ENCODE measurements at places on chromosomes 6 and 20.
A peak's percentile ranks its signal among the peaks of the same experiment; 100 is the strongest.

GRCh38 chr20:61621035-61621730, 369.1 kb downstream of the CDH4 start:
- DNase-seq: no peak

DNA sequence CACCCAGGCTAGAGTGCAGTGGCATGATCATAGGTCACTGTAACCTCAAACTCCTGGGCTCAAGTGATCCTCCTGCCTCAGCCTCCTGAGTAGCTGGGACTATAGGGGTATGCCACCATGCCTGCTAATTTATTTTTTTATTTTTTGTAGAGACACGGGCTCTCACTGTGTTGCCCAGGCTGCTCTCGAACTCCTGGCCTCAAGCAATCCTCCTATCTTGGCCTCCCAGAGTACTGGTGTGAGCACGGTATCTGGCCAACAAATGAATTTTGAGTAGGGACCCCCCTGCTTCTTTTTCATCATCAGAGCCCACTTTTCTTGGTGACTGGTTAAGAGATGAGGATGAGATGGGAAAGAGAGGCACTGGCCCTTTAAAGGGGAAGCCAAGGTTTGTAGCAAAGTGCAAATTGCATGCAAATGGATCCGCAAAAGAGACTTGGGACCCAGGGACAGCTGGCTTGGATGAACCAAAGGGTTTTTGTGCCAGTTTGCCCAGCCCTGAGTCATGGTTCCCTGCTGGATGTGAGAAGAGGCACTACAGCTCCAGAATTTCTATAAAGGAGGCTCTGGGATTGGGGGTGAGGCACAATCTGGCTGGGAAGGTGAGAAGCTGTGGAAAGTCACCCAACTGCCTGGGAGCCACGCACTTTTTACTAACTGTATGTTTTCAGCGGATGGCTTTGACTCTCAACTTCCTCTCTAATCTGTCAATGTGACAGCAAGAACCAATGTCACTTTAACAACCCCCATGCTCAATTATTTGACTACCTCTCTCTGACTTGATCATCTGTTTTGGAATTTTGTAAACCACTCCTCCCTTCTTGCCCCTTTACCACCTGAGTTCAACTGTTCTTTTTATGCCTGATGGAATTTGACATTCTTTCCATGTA, 58.7 kb upstream of the RNF24 start:
- no peak for DNase-seq

- no peak for DNase-seq
Observed at GRCh38 chr6:34243901-34244884, 4.6 kb downstream of the SMIM29 start.

- no peak for DNase-seq
Observed at GRCh38 chr6:140271759-140272377, 897.4 kb upstream of the CITED2 start.

- no peak for DNase-seq
Observed at GRCh38 chr6:50978380-50979170, 159.9 kb downstream of the TFAP2B start.

DNA sequence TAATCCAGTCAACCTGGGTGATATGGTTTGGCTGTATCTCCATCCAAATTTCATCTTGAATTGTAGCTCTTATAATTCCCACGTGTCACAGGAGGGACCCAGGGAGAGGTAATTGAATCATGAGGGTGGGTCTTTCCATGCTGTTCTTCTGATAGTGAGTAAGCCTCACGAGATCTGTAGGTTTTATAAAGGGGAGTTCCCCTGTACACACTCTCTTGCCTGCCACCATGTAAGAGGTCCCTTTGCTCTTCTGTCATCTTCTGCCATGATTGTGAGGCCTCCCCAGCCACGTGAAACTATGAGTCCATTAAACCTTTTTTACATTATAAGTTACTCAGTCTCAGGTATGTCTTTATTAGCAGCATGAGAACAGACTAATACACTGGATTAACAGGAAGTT, 19.5 kb downstream of the GSTA3 start:
- DNase-seq: no peak

DNA sequence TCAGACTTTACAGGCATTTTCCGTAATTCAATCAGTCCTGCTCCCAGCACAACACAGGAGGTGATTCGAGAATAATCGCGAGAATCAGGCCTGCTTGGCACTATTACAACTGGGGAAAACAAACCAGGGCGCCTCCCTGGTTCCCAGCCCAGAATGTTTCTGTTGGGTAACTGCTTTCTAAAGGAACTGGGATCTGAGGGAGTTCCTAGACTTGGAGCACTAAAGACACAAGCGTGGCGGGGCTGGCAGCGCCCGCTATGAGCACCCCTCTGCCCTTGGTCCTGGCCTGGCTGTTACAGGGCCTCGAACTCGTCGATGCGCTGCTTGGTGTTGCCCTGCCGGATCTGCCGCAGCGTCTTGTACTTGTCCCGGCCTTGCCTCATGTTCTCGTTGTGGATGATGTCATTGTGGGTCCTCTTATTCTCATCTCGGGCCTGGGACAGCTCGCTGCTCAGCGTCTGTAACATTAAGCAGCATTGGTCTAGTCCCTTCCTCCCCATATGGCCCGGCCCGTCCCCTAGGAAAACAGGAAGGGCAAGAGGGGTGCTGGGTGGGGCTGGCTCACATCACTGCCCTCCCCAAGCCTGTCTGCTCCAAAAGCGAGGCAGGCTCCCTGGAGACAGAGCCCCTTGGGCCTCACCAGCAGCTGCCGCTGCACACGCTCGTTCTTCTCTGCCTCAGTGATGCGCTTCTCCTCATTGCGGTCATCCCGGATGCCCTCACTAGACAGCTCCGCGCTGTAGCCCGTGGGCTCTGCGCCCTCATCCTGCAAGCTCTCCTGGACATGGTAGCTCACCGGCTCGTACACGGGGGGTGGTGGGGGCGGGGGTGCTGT, 52.3 kb downstream of the EZR start:
- no peak for DNase-seq

DNA sequence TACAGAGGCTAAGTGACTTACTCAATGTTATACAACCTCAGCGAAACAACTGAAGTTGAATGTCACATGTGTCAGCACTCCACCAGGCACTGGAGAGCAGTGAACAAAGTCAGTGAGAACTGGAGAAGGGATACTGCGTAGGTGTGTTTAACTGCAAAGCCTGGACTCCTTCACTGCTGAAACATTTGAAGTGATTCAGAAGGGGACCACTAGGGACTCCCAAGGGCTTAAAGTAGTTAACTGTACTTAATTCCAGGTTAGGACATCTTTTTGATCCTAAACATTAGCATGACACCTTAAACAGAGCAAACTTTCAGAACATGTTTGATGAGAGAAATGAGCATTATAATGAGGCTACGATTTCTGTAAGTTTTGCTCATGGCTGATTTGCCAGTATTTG, 45.0 kb upstream of the ZBTB24 start:
- DNase-seq: no peak

DNA sequence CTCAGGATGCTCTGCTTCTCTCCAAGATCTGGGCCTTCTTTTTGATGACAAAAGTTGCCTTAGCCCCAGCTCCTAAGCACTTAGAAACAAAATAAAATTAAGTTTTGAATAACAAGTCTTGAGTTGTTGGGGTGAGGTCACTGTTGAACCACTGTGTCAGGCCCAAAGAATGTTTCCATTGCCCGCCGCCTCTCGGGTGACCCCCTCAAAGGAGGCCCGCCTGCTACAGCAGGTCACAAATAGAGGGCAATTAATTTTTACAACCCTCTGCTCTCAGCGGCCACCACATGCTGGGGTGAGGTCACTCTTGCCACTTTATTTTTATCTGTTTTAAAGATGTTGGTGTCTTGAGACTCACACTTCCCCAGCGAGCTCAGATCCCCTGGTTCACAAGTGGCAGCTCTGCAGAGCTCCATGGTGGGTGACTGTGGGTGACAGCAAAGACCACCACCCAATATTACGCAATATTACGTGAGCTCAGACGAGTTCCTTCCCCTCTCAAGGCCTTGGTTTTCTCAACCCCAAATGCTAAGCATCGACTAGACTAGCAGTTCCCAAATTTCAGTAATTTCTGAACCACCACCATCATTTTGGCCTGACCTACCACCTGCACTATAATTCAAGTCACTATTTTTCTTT, 247.7 kb upstream of the PMEPA1 start:
- no peak for DNase-seq

DNA sequence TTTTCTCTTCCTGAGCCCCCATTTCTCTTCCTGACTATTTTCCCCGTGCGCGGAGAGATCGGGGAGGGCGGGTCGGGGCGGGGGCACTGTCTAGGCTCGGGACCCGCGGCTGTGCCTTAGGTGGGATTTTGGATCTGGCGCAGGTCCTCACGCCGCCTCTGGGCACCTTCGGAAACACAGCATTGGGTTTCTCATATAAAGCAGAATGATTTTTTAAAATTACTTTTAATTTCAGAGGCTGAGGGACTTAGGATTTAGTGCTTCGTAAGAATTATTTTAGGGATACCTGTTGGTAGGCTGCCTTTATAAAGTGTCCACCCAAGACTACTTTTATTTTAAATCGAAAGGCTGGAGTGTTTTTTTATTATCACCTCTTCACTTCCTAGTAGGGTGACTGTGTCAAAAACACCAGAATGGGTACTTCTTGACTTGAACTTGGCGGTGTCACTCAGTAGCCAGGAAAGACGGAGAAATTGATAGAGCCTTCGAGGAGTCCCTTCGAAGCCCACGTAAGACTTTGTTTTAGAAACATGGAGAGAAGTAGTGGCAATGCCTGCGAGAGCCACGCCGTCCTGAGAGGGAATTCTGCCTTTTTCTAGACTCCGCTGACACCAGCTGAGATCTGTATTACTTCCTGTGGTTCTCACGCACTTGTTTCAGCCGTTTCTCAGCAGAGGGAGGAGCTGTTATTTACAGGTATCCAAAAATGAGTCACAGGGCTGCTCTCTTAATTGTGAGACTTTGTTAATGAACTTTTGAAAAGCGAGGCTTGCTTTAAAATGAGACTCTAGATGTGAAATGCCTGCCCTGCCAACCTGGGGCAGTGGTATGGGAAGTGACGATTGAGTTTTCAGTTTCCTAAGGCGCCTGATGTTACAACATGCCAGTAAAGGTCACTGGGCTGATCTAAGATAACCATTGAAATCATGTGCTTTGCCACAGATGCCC, 667 bp downstream of the STX11 start:
- DNase-seq: peak; percentile 34

- DNase-seq: no peak
Observed at GRCh38 chr20:49790077-49790798, 22.4 kb upstream of the SLC9A8 start.

GRCh38 chr6:35239581-35239980, 20.0 kb upstream of the ZNF76 start:
- no peak for DNase-seq

GRCh38 chr6:2695454-2696095, 55.1 kb downstream of the MYLK4 start:
- no peak for DNase-seq

- no peak for DNase-seq
Observed at GRCh38 chr6:6760002-6760401, 171.5 kb downstream of the LY86 start.

- DNase-seq: no peak
Observed at GRCh38 chr6:45305546-45305945, 22.6 kb upstream of the RUNX2 start.

GRCh38 chr6:53250176-53251032, 98.3 kb downstream of the ELOVL5 start:
- DNase-seq: no peak

- DNase-seq: no peak
Observed at GRCh38 chr6:122580737-122581136, 29.5 kb upstream of the PKIB start.

DNA sequence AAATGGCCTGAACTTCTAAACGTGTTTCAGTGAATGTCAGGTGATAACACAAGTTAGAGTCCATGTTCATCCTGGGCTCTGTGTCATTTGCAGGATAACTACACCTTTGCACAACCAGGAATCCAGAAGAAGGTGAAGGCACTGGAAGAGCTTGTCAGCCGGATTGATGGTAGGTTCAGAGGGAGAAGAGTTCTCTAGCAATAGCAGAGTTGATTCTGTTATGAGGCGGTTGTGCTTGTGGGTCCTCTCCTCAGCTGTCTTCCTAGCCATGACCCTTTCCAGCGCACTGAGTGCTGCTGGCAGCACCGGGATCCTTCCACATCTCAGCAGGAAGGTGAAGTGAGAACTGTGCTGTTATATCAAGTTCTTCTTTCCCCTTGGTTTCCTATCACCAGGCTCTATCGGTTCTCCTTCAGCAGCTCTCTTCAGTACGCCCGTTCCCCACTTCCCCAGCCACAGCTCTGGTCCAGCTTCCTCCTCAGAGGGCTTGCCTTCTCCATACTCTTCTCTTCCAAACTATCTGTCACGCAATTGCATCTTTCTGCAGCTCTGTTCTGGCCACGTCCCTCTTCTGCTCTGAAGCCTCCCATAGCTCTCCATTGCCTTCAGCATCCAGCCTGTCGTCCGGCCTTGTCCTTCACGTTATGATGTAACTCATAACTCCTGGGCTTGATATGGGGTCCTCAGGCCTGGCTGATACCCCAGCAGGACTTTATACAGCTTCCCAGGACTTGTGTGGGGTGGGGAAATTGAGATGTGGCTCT, 39.9 kb upstream of the RNF8 start:
- no peak for DNase-seq

DNA sequence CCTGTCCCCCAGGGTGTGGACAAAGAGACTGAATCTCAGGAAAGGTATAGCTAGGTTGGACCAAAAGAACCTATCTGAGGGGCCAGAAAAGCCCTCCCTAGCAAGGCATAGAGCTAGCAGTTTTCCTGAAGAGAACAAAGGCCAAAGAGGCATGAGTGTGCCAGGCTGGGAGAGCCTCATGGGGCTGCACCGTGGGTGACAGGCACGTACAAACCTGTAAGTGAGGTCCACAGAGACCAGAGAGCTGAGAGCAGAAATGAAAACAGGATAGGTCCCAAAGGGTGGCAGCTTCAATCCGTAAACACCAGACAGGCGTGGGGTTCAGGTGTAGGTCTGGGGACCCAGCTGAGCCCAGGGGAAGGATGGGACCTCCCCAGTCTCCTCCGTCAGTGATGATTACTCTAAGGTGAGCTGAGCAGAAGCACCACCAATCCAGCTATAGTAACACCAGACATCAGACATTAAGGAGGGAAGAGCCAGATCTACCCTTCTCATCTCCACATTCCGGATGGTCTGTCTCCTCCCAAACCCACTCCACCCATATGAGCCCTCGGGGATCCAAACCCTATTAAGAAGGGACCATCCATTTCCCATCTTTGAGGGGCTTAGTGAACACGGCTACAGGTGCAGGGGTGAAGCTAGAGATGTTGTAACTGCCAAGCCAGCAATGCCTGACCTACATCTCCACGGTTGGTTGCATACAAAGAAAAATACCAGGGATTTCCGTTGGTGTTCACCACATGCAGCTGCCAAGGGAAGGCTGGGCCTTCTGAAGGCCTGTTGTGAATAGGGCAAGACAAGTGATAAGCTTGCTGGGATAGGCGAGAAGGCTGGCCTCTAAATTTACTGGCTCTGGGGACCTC, 38.3 kb downstream of the BCL2L1 start:
- DNase-seq: no peak

GRCh38 chr20:38579921-38580320, 1.1 kb upstream of the ADIG start:
- DNase-seq: no peak

GRCh38 chr20:49658508-49658907, 55.2 kb downstream of the B4GALT5 start:
- DNase-seq: no peak
